Mammary epithelial cell (primary cell): ENCODE measurements at places on chromosomes 16 and 17. TPM values are rescaled to one million over a fixed set of nuclear protein-coding genes. Genes with fewer than 3 reads are reported as not detected.

The HYDIN gene
- total RNA-seq, result 0.86 and 1.6 TPM in 2 replicates

The DBF4B gene
- 7.5 and 13.8 TPM in 2 replicates for total RNA-seq

The CSH2 gene
- not detected for total RNA-seq

The SLFN11 gene
- not detected in 2 replicates for total RNA-seq

The GAS7 gene
- total RNA-seq, result 0.50 TPM

The KRTAP4-1 gene
- total RNA-seq, result not detected

The IFI35 gene
- total RNA-seq, result 5.3 and 7.3 TPM in 2 replicates

The CLEC19A gene
- total RNA-seq, result not detected in 2 replicates

The GSG1L2 gene
- total RNA-seq, result not detected in 2 replicates

The GDPD3 gene
- 0.33 TPM for total RNA-seq
